ENCODE measurements at places on chromosomes 2 and 18. TPM values are rescaled to one million over a fixed set of nuclear protein-coding genes. Genes with fewer than 3 reads are reported as not detected.

DNA sequence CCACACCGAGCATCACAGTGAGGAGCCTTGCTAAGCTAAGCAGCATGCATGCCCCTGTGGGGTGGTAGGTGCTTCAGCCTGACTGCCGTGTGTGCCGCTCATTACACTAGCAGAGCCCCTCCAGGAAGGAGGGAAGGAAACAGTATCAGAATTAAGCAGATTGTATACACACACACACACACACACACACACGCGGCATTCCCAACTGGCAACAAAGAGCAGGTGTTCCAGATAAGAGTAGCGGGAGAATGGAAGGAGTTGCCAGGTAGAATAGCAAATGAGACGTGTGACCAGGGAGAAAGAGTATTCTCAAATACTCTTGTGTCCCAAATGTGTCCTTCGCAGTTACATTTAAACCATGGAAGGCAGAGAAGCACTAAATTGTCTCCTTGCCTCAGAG lies 47.6 kb upstream of the TTC39C start:
- no peak for DNase-seq

GRCh38 chr2:54106631-54107454 lies 8.6 kb upstream of the ACYP2 start:
- DNase-seq, result peak; percentile 68

GRCh38 chr18:76592981-76593381 lies 97.9 kb upstream of the ZNF516 start:
- no peak for DNase-seq

- DNase-seq, result no peak
Observed at GRCh38 chr18:26017929-26018328, 72.5 kb downstream of the SS18 start.

The HRH4 gene
- total RNA-seq, result 0.10 TPM

The ALPP gene
- 0.35 TPM for total RNA-seq

DNA sequence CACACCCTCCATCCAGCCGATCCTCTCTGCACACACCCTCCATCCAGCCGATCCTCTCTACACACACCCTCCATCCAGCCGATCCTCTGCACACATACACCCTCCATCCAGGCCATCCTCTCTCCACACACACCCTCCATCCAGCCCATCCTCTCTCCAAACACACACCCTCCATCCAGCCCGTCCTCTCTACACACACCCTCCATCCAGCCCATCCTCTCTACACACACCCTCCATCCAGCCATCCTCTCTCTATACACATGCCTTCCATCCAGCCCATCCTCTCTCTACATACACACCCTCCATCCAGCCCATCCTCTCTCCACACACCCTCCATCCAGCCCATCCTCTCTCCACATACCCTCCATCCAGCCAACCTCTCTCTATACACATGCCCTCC lies 83.1 kb downstream of the EIPR1 start:
- no peak for DNase-seq

DNA sequence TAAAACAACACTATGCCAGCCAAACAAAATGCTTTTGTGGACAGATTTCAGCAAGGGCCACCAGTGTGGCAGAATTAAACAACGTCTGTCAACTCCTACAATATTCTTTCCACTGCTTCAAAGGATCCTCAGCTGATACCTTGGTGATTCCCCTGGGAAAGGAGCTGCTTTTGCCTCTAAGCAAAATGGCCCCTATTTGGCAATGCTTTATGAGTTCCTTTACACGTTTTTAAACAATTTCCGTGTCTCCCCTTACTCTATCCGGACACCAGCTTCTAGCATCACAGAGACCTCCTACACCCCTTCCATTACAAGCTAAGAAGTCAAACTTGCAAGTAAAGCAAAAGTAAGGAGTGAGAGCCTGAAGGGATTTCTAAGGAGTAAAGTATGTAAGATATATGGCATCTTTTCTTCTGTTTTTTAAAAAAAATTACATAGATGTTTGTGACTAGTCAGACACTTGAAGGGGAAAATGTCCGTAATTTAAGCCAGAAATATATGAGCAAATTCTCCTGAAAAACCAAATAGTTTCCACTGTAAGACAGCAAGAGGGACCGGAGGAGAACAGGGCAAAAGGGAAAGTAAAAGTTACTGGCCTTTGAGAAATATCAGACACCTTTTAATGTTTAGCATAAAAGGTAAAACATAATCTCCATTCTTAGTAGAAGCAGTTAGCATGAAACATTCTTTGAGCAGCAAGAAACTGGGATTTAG lies 1.9 kb downstream of the SOS1 start:
- DNase-seq, result peak; percentile 20
